ENCODE measurements at places on chromosomes 7 and 10.

GRCh38 chr10:70498970-70499835 lies 20.6 kb downstream of the PALD1 start:
- no peak for DNase-seq

- DNase-seq = no peak
Measured at GRCh38 chr7:6476596-6477317, 29.0 kb upstream of the DAGLB start.

DNA sequence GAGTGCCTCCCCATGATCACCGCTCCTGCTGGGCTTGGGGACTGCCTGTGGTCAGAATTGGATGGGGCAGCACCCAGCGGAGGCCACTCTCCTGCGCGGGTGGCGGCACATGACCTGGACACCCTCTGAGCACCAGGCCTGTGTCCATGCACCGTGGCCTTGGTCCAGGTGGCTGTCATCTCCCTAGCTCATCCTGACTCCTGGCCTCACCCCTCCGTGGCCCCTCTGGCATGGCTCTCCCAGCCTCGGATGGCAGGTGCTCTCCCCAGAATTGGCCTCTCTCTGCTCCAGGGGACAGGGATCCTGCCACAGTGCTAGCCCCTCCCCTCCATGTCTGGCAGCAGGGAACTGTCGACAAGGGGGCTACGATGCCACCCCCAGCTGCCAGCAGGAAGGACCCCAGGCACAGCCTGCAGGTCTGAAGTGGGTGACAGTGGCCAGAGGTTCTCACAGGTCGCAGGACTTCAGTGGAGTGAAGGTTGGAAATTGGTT lies 37.2 kb upstream of the BTBD16 start:
- no peak for DNase-seq

GRCh38 chr7:2782565-2782964 lies 61.5 kb downstream of the GNA12 start:
- DNase-seq = no peak

GRCh38 chr10:130206216-130206737 lies 70.1 kb downstream of the GLRX3 start:
- DNase-seq = no peak

GRCh38 chr10:86451604-86451960 lies 70.0 kb downstream of the WAPL start:
- DNase-seq = peak; percentile 79

- no peak for DNase-seq
Measured at GRCh38 chr10:89634637-89635036, 10.4 kb downstream of the PANK1 start.
